NCI-H187 (cell line): ENCODE measurements at places on chromosomes 13 and 19.

GRCh38 chr19:3323026-3323425 is 43.4 kb upstream of the NFIC start:
- no peak for DNase-seq

DNA sequence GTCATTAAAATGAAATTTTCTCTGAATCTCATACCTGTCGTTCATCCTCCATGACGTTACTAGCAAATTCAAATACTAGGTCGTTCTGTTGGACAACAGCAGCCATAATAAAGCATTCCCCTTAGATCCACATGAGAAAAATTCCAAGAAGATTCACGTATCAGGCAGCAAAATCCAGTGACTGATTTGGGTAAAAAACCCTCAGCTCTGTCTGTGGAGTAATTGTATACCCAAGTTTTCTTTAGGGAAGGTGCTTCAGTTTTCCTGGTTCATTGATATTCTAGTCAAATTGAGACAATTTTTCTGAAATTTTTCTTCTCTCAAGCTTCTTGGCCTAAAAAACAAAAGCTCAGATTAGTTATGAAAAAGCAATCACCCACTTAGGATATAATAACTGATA is 37.2 kb downstream of the ELF1 start:
- no peak for DNase-seq

- no peak for DNase-seq
These were observed 440.5 kb upstream of the SGCG start for GRCh38 chr13:22740264-22740663.

DNA sequence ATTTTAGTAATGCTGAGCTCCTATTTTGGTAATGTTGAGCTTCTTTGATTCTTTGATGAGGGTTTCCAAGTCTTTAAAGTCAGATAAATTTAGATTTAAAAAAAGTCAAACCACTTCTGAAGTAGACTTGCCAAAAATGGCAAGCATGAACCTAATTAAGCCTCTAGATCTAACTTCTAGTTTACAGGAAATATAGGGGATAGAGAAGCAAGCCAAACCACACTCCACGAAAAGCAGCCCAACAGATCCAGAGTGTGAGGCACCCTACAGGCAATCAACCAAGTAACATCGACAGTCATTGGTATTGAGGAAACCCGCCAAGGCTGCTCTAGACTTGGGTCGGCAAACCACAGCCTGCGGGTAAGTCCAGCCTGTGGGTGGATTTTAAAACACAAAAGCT is 3.7 kb downstream of the GGACT start:
- no peak for DNase-seq

DNA sequence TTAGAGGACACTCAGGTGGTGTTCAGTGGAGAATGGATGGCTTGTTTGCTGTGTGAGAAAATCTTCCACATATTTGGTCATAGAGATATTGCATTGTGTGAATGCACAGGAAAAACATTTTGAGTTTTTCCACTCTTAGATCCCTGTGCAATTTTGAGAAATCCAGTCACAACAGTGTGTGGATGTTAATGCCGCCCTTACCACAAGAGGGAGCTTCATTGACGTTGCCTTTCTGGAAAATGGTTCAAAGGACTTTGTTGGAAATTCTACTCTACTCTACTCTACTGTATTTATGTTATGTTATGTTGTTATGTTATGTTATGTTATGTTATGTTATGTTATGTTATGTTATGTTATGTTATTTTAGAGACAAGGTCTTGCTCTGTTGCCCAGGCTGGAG is 13.4 kb downstream of the ZNF20 start:
- DNase-seq, result no peak

DNA sequence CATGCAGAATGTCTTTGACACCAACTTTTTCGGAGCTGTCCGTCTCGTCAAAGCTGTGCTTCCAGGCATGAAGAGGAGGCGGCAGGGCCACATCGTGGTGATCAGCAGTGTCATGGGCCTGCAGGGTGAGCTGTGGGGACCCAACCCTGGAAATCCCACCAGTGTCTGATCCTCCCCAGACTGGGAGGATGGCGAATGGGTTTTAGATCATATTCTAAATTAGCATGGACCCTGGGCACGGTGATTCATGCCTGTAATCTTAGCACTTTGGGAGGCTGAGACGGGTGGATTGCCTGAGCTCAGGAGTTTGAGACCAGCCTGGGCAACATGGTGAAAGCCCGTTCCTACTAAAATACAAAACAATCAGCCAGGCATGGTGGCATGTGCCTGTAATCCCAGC is 5.5 kb downstream of the RDH8 start:
- DNase-seq, result no peak

DNA sequence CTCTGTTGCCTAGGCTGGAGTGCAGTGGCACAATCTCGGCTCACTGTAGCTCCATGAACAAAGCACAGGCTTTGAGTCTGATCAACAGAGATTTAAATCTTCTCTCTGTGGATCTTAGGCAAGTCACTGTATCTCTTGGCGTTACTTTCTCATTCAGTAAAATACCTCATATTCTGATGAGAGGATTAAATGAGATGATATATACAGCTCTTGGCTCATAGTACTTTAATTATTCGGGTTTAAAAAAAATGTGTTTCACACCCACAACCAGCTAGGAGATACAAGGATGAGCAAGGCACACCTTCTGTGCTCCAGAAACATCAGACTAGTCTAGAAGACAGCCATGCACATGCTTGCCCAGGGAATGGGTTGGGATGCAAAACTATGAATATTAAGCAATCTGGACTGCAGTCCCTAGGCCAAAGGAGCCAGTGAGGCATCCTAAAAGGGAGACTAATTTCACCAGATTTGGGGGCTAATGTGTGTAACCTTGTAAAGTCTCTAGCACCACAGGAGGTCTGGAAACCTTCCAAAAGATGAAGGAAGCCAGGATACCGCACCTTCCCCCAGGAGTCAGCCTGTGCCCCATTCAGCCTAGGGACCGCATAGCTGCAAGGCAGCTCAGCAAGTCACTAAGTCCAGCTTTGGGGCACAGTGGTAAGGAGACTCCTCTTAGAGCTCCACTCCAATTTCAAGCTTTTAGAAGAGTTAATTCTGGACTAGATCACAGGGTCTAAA is 2.5 kb downstream of the VPS36 start:
- DNase-seq, result no peak

GRCh38 chr19:17842663-17843291 is 5.0 kb downstream of the JAK3 start:
- DNase-seq, result no peak

- DNase-seq, result no peak
These were observed 14.7 kb downstream of the TMPRSS9 start for GRCh38 chr19:2374808-2375207.

GRCh38 chr13:45368571-45368970 is 27.6 kb upstream of the TPT1 start:
- no peak for DNase-seq

GRCh38 chr19:3225169-3225485 is 666 bp downstream of the CELF5 start:
- no peak for DNase-seq

- no peak for DNase-seq
These were observed 11.1 kb downstream of the PLK5 start for GRCh38 chr19:1534972-1535371.

GRCh38 chr19:13173139-13173737 is 23.0 kb downstream of the IER2 start:
- DNase-seq, result no peak

DNA sequence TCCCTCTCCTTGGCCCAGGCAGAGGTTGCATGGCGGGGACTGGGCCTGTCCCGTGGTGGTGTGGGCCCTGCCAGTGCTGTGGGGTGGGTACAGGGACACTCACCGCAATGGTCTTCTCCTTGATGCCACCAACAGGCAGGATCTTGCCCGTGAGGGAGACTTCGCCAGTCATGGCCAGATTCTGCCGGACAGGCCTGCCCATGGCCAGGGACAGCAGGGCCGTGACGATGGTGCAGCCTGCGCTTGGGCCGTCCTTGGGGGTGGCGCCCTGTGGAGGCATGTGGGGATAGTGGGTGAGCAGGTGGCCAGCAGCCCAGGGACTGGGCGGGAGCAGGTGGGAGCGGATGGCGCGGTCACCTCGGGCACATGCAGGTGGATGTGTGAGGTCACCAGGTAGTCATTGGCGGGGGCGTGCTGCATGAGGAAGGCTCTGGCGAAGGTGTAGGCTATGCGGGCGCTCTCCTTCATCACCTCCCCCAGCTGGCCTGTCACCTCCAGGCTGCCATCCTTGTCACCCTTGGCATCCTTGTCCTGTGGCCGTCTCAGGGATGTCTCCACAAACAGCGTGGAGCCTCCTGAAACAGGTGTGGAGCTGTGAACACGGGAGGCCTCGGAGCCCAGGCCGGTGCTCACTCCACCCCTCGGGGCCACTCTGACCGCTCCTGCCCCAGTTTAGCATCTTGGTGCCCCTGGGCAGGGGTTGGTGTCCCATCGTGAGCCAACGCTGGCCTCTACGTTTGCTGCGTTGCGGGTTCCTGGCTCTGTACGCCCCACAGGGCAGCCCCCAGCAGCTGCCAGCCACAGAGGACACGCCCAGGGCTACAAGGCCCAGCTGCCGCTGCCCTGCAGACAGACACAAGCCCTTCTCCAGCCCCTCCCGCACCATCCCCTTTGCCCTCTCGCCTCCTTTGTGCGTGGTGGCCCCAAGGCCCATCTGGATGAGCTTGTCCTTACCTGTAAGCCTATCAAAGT is 3.4 kb downstream of the RPL36 start:
- no peak for DNase-seq

- no peak for DNase-seq
These were observed 1.4 kb downstream of the FFAR2 start for GRCh38 chr19:35449359-35450043.

DNA sequence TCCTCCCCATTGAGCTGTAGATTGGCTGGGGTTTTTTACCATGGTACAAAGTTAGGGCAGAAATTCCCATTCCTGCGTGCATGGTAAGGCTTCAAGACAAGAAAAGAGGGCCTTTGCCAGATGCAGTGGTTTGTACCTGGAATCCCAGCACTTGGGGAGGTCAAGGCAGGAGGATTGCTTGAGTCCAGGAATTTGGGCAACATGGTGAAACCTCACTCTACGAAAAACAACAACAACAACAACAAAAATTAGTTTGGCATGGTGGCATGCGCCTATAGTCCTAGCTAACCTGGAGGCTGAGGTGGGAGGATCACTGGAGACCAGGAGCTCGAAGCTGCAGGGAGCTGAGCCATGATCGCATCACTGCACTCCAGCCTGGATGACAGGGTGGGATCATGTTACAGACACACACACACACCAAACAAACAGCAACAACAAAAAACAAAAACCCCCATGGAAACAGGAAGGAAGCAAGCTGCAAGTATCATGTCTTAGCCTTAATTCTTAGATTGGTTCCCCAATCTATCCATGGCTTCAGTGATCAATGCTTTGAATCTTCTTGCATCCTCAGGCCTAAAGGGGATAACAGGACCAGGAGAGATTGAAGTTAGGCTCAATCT is 5.5 kb upstream of the WTIP start:
- DNase-seq, result no peak

DNA sequence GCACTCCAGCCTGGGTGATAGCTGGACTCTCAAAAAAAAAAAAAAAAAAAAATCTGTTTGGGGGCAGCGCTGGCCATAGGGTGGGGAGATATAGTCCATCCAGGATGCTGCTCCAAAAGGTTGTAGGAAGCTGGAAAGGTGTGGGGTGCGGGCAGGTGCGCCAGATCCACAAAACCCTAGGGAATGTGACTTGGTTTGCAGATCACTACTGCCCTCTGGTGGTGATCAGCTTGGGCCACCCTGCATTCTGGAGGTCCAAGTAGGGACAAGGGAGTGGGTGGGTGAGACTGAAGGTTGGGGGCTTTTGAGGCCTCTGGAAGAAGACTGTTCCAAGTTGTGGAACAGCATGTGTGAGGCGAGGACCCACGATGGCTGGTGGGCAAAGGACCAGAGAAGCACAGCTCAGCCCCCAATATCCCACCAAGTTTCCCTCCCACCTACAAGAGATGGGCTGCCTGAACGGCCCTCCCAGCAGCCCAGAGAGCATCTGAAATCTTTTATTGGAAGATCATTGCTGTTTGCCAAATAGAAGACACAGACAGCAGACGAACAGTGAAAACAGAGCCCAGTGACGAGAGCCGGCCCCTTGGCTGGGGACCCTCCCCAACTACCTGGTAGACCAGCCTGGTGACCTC is 10.4 kb upstream of the TYK2 start:
- DNase-seq, result no peak
